ENCODE measurements at places on chromosomes 6 and 20. TPM values are rescaled to one million over a fixed set of nuclear protein-coding genes. Genes with fewer than 3 reads are reported as not detected.
A peak's percentile ranks its signal among the peaks of the same experiment; 100 is the strongest.

OTOR gene
- not detected for total RNA-seq

OR10C1 gene
- not detected for total RNA-seq

- DNase-seq = no peak
Observed at GRCh38 chr20:20665606-20666332, 46.7 kb downstream of the RALGAPA2 start.

- peak; percentile 1 for DNase-seq
Observed at GRCh38 chr6:127069659-127070279, 48.7 kb upstream of the RSPO3 start.

- DNase-seq = no peak
Observed at GRCh38 chr6:170405311-170405975, 98.9 kb downstream of the FAM120B start.

KCNK17 gene
- total RNA-seq = 0.72 TPM

MAP7 gene
- 1.1 TPM for total RNA-seq

GRCh38 chr6:89836639-89837222 lies 7.1 kb downstream of the CASP8AP2 start:
- DNase-seq = no peak

- DNase-seq = no peak
Observed at GRCh38 chr6:22512686-22513427, 56.5 kb upstream of the HDGFL1 start.

GRCh38 chr6:149929422-149929821 lies 6.5 kb upstream of the RAET1G start:
- no peak for DNase-seq

DNA sequence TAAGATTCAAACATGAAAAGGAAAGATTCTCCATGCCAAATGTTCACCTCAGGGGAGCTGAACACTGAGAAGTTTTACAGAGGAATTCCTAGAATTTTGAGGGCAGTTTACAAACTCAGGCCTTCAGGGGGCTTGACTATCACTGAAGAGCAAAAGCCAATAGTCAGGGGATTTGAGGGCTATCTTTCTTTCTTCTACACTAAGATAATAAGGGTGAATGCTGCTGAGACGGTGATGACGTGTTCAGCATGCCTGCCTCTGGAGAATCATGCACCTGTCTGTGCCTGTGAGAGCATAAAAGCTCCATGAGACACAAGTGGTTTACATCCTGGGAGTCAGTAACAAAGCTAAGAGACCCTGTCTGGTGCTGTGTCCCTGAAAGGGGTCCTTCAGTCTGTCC lies 1085.6 kb downstream of the KIF16B start:
- DNase-seq = no peak

DNA sequence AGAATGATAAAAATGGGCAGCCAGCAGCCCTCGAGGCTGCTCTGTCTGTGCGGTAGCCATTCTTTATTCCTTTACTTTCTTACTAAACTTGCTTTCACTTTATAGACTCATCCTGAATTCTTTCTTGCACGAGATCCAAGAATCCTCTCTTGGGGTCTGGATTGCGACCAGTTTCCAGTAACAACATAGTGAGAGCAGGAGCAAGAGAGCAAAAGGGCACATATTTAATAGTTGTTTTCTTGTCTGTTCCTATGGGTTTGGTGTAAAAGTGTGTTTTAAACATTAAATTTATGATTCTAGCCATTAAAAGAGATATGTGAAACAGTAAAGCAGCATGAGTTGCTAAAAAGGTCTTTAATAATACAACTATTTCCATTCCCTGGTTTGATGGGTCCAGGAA lies 78.8 kb upstream of the OPRM1 start:
- DNase-seq = no peak

GRCh38 chr20:34968042-34968775 lies 12.5 kb downstream of the MYH7B start:
- DNase-seq = no peak

- no peak for DNase-seq
Observed at GRCh38 chr6:43871933-43872332, 101.9 kb downstream of the VEGFA start.
